Thyroid gland (tissue), 4 donors: ENCODE measurements at places on chromosomes 3 and 15. TPM values are rescaled to one million over a fixed set of nuclear protein-coding genes. Genes with fewer than 3 reads are reported as not detected.

- H3K36me3 ChIP-seq, result no peaks in the 10 kb centered on the region
- DNase-seq, result no peak
- H3K27me3 ChIP-seq, result no peaks in the 10 kb centered on the region
- H3K27ac ChIP-seq, result no peak overlapping the region
Observed at GRCh38 chr15:93897377-93897776, 334.0 kb upstream of the MCTP2 start.

The ROBO1 gene
- total RNA-seq, result 14.8 TPM

DNA sequence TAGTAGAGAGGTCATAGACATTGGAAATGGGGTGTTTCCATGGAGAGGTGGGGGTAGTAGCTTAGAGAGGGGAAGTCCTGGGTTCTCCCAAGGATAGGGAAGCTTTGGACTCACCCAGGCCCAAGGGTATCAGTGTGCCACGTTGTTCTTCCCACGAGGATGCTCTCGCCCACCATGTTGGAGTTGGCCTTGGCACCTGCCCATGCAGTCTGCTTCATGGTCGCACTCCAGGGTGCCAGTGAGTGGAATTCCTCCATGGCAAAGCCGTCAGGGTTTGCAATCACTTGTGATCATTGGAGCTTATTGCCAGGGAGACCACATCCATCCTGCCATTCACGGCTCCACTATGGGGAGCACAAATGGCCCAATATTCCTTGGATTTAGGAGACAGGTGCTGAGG lies 60.6 kb downstream of the GRIP2 start:
- H3K4me3 ChIP-seq, result no peak overlapping the region
- H3K4me1 ChIP-seq, result peaks cover 7% of the 10 kb centered on the region
- no peaks in the 10 kb centered on the region for H3K27me3 ChIP-seq
- peaks cover 43% of the 10 kb centered on the region for H3K36me3 ChIP-seq
- DNase-seq, result no peak

DNA sequence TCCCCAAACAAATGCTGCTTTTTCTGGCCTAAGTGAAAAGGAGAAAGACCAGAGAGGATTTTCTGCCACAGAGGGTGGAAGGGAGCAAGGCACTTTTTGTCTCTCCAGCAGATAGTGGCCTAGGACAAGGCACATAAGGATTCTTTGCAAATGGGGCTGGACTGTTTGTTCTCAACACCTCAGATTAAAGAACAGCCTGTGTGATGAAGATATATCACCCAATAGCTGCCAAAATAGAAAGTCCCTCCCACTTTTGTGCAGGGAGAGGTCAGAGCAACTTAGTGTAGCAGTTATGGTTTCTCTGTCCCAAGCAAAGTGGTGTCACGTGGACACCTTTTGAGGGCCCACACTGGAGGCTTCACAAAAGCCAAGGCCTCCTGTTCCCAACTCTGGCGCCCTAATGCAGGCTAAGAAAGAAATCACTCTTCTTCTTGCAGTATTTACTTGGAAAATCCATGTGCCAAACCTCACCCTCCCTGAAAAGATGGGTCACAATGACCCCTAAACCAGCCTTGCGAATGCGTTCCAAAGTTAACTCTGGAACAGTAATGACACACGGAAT lies 84.9 kb downstream of the LRIG1 start:
- H3K27ac ChIP-seq, result no peak overlapping the region
- no peaks in the 10 kb centered on the region for H3K27me3 ChIP-seq
- H3K4me1 ChIP-seq, result peaks cover 17% of the 10 kb centered on the region
- H3K36me3 ChIP-seq, result peaks cover 9% of the 10 kb centered on the region

- no peaks in the 10 kb centered on the region for H3K4me1 ChIP-seq
- no peak for DNase-seq
- H3K27me3 ChIP-seq, result no peaks in the 10 kb centered on the region
Observed at GRCh38 chr3:134860141-134860540, 65.1 kb downstream of the EPHB1 start.

The PTPN23 gene
- total RNA-seq, result 27.7 TPM

GRCh38 chr3:59472541-59472940 lies 422.7 kb upstream of the CFAP20DC start:
- no peak overlapping the region for H3K27ac ChIP-seq
- no peak for DNase-seq
- no peaks in the 10 kb centered on the region for H3K4me1 ChIP-seq
- no peaks in the 10 kb centered on the region for H3K36me3 ChIP-seq
- H3K27me3 ChIP-seq, result no peaks in the 10 kb centered on the region
